ENCODE measurements at places on chromosomes 6 and 20.

DNA sequence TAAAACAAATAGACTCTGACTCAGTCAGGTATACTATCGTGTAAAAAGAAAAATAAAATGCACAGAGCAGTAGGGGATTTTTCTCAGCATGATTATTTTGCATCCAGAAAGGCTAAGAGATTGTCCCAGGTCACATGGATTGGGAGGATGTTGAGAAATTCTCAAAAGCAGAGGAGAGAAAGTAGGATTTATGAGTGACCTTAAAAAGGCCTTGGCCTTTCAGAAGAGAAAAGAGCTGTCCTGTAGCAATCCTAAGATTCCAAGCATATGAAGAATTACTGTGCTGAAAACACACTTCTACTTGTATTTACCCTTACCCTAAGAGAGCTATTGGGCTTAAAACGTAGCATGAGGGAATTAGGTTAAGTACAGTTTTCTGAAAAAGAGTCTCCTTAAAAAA is 149.7 kb upstream of the ENPP5 start:
- DNase-seq: no peak

GRCh38 chr6:156886409-156886808 is 109.2 kb downstream of the ARID1B start:
- no peak for DNase-seq

DNA sequence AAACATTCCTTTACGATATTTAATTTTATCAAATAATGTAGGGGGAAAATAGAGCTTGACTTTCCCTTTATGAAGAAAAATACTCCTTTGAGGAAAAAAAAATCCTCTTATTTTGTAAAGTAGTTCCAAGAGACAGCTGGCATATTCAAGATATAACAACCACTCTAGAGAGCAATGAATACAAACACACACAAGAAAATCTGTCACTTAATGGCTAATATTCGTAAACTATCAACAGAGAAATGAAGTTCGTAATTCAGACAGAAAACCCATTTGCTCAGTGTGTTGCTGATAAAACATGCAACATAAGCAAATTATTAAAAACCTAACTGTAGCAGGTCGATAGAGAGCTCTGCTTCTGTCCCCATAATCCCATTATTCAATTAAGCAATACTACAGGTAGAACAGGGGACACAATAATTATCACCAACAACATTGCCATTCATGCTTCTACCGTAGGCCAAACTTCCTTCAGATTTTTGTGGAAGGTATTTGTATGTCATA is 714.4 kb upstream of the MARCKS start:
- DNase-seq: no peak

- DNase-seq: no peak
Observed at GRCh38 chr20:39364320-39364719, 402.2 kb downstream of the DHX35 start.

DNA sequence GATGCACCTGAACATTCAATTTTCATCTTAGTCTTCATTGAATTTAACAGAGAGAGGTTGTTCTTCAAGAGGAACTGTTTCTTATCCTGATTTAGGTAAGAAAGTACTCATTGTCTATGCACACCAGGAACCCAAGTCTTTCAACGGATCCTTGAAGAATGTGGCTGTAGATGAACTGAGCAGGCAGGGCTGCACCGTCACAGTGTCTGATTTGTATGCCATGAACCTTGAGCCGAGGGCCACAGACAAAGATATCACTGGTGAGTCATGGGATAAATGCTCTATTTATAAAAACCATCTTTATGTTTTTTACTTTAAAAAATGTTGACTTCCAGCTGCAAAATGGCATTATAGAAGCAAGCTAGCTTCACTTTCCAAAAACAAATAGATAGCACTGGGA is 10.2 kb downstream of the NQO2 start:
- DNase-seq: no peak

- DNase-seq: peak; percentile 65
Observed at GRCh38 chr6:27139756-27140579, 107.5 kb upstream of the PRSS16 start.

DNA sequence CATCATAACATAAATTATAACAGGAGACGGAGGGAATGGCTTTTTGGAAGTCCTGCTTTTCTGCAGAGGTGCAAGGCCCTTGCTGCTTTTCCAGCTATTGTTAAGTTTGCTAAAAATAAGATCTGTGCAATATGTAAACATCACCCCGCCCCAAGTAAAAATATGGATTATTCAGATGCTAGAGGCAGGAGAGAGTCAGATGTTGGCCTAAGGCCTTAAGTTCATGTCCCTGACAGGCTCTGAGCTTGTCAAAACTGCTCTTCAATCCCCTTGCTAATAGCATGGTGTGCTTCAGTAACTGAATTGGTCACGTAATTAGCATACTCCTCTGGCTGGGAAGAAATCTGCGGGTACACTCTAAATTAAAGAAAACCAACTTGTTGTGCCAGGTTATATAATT is 147.5 kb downstream of the BMP2 start:
- DNase-seq: no peak

DNA sequence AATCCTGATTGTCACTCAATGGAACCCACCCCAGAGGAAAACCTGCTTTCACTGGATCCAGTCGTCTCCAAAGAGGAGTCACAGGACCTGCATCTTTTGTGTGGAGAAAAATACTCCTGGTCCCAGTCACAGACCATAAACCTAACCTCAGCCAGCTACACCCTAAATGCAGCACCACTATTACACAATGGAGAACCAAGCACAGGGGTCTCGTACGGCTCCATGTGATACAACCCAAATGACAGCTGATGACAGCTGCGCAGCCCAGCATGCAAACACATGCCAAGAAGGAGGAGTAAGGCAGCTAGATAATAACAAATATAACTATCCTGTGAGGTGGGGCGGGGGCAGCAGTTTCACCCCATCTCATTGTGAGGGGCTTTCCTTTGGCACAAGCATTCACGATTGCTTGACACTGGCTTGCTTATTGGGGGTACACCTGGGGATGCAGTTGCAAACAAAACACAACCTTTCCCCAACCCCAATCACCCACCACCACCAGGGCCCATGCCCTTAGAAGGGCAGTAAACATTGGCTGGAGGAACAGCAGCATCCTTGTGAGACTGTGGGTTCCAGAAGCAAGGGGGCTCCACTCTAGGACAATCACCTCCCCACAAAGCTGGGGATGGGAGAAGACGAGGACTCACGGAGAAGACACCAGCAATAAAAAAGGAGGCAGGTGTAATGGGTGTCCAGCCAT is 51.5 kb downstream of the TRERF1 start:
- DNase-seq: no peak

GRCh38 chr20:59242714-59243626 is 57.4 kb upstream of the EDN3 start:
- DNase-seq: no peak

DNA sequence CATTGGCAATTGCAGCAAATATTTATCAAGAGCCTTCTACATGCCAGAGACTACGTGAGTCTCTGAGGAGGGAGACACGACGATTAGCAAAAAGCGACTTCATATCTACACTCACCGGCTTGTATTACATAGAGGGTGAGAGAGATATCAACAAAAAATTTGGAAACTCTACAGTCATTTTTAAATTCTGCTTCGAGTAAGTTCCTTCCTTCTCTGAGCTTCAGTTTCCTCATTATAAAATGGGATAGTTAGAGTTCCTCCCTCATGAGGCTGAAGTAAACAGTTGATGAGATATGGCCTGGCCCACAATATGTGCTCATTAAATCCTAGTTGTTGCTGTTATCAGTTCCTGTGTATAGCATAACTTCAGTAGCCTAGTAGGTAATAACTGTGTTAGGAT is 64.1 kb upstream of the SIRPA start:
- no peak for DNase-seq

GRCh38 chr6:15436451-15436850 is 190.6 kb downstream of the JARID2 start:
- no peak for DNase-seq

GRCh38 chr6:109202409-109203264 is 107.3 kb downstream of the CEP57L1 start:
- peak; percentile 62 for DNase-seq

GRCh38 chr20:665276-665675 is 10.3 kb downstream of the SCRT2 start:
- no peak for DNase-seq

GRCh38 chr6:169723991-169724493 is 258 bp downstream of the PHF10 start:
- no peak for DNase-seq

DNA sequence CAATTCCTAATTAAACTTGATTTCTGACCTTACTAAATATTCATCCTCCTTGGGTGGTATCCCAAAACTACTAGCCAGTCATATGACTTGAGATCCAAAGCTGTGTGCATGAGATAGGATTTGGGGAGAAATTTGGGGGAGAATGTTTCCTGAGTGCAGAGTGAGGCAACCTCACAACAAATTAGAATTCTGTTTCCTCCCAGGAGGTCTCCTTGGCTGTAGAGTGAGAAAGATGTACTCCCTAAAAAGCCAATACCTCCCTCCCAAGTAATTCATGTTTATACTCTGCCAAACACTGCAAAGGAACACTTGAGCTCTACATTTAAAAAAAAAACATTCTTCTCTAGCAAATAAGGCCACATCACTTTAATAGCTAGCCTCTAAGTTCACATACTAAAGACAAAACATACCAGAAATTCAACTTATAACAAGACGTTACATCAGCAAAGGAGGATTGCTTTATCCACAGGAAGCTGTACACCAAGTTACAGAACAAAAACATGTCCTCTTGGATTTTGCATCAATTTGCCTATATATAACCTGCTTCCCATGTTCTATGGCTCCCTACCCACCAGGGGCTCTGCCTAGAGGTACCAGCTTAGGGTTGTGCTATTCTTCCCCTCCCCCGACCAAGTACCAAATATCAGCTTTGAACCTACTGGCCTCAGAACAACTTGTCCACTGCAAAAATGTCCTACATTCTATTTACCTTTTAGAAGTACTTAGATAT is 15.4 kb upstream of the TMEM30A start:
- no peak for DNase-seq

DNA sequence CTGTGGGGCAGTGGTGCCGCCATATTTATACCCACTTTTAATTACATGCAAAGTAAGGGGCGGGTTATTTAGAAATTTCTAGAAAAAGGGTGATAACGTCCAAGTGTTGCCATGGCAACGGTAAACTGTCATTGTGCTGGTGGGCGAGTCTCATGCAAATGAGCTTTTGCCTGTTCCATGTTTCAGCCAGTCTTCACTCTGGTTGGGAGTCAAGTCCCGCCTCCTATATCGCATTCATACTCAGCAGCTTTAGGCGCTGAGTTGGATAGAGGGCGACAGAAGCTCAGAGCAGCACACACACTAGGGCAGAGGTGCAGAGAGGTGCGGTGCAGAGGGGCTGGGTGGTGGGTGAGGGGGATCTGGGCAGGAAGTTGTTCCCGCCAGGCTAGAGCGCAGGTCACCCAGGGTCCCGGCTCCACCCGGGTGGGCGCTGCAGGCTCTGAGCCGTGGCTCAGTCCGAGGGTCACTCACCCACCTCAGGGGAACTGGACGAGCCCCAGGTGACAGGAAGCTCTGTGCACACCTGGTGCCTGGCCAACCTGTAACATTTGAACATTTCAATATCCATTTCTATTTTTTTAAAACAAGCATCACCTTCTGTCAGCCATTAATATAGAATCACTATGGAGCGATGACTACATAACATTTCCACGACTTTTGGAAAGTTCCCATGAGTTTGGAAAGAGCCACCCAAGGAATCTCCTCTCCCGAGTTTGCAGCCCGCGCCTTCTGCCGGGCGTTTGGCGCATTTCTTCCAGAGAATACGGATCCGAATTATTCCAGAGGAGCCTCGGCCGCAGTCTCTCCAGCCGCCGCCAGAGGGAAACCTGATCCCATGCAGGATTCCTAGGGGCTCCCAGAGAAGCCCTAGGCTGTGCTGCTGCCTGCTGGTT is 89.1 kb upstream of the PHACTR3 start:
- peak; percentile 34 for DNase-seq

- no peak for DNase-seq
Observed at GRCh38 chr6:68546620-68547019, 88.5 kb upstream of the ADGRB3 start.

GRCh38 chr6:170257376-170257775 is 33.5 kb downstream of the DLL1 start:
- no peak for DNase-seq

DNA sequence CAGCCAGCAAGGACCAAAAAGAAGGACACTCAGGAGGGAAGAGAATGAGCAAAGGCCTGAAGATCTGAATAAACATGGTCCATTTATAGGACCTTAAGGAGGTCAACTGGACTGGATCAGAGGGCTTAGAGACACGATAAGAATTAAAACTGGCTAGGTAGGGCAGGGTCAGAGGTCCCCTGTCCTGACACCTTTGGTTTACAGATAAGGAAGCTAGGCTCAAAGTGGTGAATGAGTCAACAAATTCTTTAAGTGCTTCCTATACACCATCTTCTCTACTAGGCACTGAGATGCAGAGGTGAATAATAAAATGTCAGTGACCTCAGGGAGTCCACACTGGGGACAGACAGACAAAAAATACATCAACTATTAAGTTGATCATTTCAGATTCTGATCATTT is 70.3 kb downstream of the HIVEP2 start:
- DNase-seq: no peak

- no peak for DNase-seq
Observed at GRCh38 chr6:116008470-116009243, 52.0 kb downstream of the FRK start.

- no peak for DNase-seq
Observed at GRCh38 chr20:45629496-45630100, at the start of gene WFDC10A. WFDC10A (plus strand) TSS chr20:45629739; CDS start chr20:45629814, 75 bp downstream.

- DNase-seq: no peak
Observed at GRCh38 chr20:9574181-9574580, 59.8 kb downstream of the LAMP5 start.

GRCh38 chr20:40370800-40371199 is 318.2 kb downstream of the MAFB start:
- DNase-seq: no peak

- DNase-seq: no peak
Observed at GRCh38 chr6:107816818-107817217, 7.3 kb downstream of the SCML4 start.

DNA sequence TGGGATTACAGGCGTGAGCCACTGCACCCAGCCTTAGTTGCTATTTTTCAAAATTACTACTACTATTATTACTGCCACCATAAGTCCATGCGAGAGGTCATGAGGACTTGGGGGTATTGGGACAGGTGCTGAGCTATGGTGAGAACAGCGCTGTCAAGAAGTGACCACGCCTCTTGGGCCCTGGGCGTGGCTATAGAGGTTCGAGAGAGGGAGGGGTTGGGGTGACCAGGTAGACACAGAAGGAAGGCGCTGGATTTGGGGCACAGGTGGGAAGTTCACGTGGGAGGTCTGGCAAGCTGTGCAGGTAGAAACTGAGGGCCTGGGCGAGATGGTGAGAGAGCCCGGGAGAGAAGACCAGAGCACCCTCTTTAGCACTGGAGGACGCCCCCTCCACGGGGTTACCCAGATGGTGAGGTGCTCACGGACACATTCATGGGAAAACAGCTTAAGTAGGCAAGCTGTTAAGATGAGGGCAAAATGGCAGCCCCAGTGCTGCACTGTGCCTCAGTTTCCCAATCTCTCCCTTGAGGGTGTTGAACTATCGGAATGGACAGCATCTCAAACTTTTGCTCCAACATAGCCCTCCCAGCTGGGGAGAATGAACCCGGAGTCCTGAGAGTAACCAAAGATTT is 61.0 kb downstream of the RAB44 start:
- DNase-seq: no peak
